ENCODE measurements at places on chromosomes 2 and 18.
A peak's percentile ranks its signal among the peaks of the same experiment; 100 is the strongest.

DNA sequence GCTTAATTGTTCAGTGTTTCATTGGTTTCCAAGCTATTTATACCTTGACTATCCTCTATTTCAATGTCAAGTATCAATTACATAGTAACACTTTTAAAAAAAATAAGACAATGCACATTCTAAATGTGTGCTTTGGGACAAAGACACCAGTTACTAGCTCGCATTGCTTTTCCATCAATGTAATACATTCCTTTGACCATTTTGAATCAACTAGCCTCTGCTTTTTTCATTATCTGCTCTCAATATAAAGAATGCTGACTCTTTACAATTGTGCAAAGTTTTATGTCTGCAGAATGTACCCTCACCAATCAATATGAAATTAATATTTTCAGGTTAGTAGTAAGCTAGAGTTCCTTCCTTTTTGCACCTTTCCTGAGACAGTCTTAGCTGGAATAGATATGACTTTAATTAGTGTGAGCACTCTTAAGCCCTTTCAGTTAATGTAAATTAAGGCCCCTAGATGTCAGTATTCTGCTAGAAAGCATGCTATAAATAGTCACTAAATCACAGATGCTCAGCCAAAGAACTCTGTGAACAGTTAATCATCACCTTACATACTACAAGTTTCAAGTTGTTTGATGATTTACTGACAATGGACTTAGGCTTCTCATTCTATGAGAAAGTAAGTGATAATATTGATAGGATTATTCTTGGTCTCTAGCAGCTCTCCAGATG lies 413.6 kb downstream of the PTH2R start:
- no peak for DNase-seq

- DNase-seq, result no peak
These were observed 42.2 kb upstream of the RTN4 start for GRCh38 chr2:55092439-55092838.

DNA sequence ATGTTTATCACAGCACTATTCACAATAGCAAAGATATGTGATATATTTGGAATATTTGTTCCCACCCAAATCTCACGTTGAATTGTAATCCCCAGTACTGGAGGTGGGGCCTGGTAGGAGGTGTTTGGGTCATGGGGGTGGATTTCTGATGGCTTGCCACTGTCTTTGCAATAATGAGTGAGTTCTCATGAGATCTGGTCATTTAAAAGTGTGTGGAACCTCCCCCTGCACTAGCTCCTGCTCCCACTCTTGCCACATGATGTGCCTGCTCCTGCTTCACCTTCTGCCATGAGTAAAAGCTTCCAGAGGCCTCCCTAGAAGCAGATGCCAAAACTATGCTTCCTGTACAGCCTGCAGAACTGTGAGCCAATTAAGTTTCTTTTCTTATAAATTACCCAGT lies 72.2 kb upstream of the DYNC1I2 start:
- no peak for DNase-seq

GRCh38 chr2:69781321-69782248 lies 39.7 kb downstream of the ANXA4 start:
- DNase-seq, result no peak

- DNase-seq, result no peak
These were observed 26.4 kb downstream of the THNSL2 start for GRCh38 chr2:88196490-88197087.

- DNase-seq, result no peak
These were observed 13.8 kb downstream of the CYP26B1 start for GRCh38 chr2:72133721-72134407.

DNA sequence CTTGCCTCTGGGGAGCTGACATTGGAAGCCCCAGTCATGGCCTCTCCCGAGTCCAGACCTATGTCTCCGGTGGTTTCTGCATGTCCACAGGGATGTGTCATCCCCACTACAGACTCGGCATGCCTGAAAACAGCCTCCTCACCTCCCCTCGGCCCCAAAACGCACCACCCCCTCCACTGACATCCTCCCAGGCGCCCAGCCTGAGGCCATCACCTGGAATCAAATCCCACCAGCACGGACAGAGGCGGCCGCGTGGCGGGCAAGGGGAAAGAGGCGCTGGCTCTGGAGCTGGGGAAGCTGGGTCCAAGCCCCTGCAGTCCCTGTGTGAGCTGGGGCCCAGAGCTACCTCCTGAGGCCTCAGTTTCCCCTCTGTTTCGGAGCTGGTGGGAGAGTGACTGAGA lies 69.9 kb upstream of the SMAD7 start:
- DNase-seq, result no peak

DNA sequence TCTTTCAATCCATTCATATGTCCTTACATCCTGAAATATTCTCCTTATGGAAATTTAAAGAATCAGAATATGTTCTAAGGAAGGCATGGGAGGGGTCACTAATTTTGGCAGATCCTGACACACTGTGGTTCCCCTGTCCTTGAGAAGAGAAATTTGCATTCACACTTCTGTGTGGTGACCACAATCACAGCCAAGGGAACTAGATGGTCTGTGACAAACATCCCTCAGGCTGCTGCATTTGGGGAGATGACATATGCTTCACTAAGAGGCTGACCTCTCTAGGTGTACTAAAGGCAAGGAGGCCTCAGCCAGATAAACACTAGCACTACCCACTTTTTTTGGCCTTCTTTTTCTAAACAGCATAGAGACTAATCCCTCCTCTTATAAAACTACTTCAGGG lies 129.6 kb downstream of the MREG start:
- no peak for DNase-seq

DNA sequence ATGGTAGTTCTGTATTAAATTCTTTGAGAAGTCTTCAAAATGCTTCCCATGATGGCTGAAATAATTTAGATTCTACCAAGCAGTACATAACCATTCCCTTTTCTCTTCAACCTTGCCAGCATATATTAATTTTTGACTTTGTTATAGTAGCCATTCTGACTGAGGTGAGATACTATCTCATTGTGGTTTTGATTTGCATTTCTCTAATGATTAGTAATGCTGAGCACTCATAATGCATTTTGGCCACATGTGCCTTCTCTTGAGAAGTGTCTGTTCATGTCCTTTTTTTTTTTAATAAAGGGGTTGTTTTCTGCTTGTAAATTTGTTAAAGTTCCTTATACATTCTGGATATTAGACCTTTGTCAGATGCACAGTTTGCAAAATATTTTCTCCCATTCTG lies 173.9 kb downstream of the CALCRL start:
- no peak for DNase-seq

- DNase-seq, result no peak
These were observed 225.8 kb upstream of the ZNF804A start for GRCh38 chr2:184372484-184372883.

GRCh38 chr2:222912117-222912516 lies 51.3 kb downstream of the ACSL3 start:
- peak; percentile 22 for DNase-seq

- DNase-seq, result no peak
These were observed 77.3 kb downstream of the LONRF2 start for GRCh38 chr2:100244881-100245605.

GRCh38 chr2:39121523-39122063 lies 742 bp upstream of the SOS1 start:
- no peak for DNase-seq

DNA sequence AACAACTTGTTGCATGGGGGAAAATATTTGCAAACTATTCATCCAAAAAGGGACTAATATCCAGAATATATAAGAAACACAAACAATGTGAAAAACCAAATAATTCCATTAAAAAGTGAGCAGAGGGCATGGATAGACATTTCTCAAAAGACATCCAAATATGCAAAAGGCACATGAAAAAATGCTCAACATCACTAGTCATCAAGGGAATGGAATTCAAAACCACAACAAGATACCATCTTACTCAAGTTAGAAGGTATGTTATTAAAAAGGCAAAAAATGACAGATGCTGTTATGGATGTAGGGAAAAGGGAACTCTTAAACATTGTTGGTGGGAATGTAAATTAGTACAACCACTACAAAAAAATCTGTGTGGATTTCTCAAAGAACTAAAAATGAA lies 396.5 kb downstream of the CCDC85A start:
- no peak for DNase-seq

GRCh38 chr18:48022531-48023329 lies 92.3 kb upstream of the SMAD2 start:
- no peak for DNase-seq

GRCh38 chr2:8086357-8086756 lies 595.5 kb upstream of the ID2 start:
- DNase-seq, result no peak

DNA sequence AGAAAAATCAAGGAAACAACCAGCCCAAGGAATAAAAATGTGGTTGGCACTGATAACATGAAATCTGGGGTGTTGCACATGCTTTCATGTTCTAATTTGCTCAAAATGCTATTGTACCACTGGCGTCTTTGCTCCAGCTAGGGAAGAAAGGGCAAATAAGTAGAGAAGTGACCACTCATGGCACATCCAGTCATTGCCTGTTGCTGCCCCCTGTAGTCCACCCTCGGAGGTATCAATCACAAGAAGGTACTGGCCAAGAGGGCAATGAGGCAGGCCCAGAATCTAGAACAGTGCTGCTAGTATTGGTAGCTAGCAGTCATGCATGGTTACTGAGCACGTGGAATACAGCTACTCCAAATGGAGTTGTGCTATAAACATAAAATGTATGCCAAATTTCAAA lies 213.4 kb downstream of the CDCA7 start:
- DNase-seq, result peak; percentile 14

DNA sequence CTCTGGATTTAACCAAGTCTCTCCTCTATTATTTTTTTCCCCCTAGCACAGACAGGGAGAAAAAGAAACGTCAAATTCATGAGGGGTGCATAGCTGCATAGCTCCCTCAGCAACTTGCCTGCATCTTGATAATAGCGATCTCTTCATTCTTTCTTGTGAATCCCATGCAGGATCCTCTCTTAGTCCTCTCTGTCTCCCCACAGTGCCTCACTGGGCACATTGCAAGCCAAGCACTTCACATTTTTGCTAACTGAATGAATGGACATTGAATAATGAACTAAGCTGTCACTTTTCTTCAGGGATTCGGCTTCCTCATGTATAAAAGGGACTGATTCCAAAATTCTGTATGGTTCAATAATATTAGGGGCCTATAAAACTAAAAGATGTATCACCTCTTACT lies 2.9 kb upstream of the EPB41L3 start:
- DNase-seq, result no peak

DNA sequence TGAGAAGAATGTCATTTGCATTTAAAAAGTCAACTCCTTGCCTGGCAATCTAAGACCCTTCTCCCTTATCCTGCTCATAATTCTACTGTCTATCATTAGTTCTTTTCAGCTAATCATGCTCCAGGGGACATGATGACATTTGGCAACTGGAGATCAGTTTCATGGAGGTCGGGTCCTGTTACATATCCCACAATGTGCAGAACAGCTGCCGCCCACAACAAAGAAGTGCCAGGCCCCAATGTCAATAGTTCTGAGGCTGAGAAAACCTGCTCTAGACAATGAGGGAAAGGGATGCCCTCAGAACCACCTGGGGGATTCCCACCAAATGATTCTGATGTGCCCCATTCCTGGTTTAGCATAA lies 53.4 kb upstream of the IL1RL1 start:
- no peak for DNase-seq

DNA sequence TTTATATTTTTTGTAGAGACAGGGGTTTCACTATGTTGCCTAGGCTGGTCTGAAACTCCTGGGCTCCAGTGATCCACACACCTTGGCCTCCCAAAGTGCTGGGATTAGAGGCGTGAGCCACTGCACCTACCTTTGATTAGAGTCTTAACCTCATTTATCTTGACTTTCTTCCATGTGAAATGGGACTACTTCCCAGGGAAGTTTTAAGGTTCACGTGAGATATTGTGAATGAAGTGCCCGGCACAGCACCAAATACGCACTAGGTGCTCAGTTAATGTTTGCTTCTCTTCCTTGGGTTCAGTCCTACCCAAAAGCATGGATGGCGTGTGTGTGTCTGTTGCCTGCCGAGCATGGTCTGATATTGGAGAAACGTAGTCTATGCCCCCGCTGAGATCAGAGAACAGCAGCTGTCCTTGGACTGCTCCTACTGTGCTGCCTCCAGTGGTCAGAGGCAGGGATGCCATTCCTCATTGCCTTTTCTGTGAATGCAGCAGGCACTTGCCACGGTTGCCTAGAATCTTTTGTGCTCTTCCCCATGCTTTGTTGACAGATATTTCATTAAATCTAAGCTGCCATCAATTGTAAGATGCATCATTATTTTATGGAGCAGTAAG lies 12.3 kb upstream of the TFCP2L1 start:
- DNase-seq, result no peak

GRCh38 chr2:226772389-226773179 lies 27.0 kb downstream of the IRS1 start:
- DNase-seq, result no peak

GRCh38 chr2:120758181-120759144 lies 22.8 kb downstream of the GLI2 start:
- no peak for DNase-seq

DNA sequence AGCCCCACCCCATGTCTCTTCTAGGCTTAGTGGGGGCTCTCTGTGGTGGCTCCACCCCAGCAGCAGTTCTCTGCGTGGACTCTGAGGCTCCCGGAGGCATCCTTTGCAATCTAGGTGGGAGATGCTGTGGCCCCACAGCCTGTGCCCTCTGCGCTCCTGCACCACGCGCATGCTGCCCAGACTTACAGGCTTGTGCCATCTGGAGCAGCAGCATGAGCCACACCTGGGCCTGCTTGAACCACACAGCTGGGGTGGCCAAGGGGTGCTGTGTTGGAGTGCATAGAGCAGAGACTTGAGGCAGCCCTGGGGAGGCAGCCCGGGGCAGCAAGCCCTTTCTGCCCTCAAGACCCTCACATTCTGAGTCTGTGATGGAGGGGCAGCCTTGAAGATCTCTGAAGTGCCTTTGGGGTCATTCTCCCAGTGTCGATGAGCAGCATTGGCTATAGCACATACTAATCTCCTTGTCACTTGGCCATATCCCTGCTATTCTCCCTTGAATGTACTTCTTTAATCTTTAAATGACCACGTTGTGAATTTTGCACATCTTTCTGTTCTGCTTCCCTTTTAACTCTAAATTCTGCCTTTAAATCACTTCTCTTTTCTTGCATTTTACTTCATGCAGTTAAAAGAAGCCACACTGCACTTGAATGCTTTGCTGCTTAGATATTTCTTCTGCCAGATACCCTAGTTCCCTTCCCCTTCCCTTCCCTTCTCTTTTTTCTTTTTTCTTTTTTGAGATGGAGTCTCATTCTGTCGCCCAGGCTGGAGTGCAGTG lies 62.4 kb downstream of the NCAPH start:
- no peak for DNase-seq

DNA sequence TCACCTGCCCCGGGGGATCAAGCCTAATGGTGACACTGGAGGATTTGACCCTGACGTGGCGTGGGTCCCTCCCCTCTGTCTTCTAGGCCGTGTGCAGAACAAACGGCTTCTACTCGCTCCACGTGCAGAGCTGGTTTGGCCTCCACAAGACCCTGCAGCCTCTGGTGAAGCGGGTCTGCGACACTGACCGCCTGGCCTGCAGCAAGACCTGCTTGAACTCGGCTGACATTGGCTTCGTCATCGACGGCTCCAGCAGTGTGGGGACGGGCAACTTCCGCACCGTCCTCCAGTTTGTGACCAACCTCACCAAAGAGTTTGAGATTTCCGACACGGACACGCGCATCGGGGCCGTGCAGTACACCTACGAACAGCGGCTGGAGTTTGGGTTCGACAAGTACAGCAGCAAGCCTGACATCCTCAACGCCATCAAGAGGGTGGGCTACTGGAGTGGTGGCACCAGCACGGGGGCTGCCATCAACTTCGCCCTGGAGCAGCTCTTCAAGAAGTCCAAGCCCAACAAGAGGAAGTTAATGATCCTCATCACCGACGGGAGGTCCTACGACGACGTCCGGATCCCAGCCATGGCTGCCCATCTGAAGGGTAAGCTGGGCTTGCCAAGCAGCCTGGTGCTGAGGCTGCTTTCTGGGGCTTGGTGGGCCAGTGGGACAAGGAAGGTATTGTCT lies 112.0 kb downstream of the VIT start:
- no peak for DNase-seq
